Smooth muscle cell of the brain vasculature (primary cell): ENCODE measurements at places on chromosomes 4 and X.

- no peak for DNase-seq
These were observed 113.2 kb downstream of the MID1 start for GRCh38 chrX:10507181-10507580.

DNA sequence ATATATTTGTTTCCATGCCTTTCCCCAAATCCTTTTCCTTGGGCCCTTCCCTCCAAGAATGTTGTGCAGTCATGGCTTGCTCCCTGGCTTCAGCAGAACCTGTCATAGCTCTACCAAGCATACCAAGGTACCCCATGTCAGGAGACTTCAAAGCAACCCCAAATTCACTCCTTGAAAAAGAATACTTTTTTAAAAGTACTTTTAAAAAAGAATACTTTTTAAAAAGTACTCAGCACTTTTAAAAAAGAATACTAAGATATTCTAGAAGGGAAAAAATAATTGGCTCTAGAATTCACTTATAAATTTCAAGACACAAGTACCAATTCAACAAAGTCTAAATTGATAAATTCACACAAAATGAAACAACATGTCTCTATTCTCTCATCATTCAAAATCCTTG, 76.0 kb downstream of the NR3C2 start:
- no peak for DNase-seq

GRCh38 chr4:18213576-18214198, 192.1 kb upstream of the LCORL start:
- no peak for DNase-seq

GRCh38 chr4:113962016-113962347, 17.5 kb downstream of the ARSJ start:
- DNase-seq, result no peak

- no peak for DNase-seq
These were observed 639.5 kb upstream of the AADAT start for GRCh38 chr4:170729236-170729635.
